ENCODE measurements at places on chromosomes 6 and 20.
A peak's percentile ranks its signal among the peaks of the same experiment; 100 is the strongest.

DNA sequence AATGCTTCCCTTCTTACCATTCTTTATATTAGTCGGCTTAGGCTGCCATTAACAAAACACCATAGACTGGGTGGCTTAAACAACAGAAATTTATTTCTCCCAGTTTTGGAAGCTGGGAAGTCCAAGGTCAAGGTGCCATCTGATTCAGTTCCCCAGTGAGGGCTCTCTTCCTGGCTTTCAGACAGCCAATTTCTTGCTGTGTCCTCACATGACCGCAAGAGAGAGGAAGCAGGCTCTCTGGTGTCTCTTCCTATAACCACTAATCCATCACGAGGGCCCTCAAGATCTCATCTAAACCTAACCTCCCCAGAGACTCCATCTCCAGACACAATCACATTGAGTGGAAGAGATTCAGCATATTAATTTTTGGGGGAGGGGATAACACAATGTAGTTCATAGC is 193.0 kb upstream of the SGK1 start:
- DNase-seq: no peak

- DNase-seq: no peak
Measured at GRCh38 chr6:13488015-13488895, 855 bp upstream of the GFOD1 start.

DNA sequence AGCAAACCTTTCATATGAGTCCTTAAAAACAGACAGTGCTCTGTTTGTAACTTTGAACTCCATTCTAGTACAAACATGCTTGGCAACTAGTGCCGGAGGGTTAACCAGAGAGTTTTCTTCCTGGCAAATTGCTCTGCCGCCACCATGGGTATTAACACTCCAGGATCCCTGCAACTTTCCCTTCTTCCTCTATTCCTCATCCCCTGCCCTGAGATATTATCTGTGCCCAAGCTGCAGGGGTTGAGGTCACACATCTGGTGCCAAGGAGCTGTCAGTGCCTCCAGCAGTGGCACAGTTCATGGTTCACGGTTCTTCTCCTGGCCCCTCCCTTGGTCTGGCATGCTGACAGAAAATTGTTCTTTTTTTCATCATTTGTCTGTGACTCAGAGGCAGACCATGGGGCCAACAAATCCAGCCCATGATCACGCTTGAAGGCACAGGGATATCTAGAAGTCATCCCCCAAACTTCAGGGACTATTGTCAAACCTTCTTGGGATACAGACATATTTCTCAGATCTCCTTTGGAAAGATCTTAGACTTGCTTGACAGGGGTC is 77.5 kb downstream of the ATXN1 start:
- no peak for DNase-seq

- DNase-seq: no peak
Measured at GRCh38 chr6:114267897-114268296, 74.9 kb downstream of the HS3ST5 start.

- DNase-seq: no peak
Measured at GRCh38 chr20:9081423-9081966, 12.6 kb downstream of the PLCB4 start.

- DNase-seq: no peak
Measured at GRCh38 chr6:25100288-25100687, 164.5 kb upstream of the RIPOR2 start.

GRCh38 chr20:42864116-42864515 is 325.6 kb downstream of the PTPRT start:
- no peak for DNase-seq

- DNase-seq: peak; percentile 47
Measured at GRCh38 chr6:133701633-133702331, 187.1 kb upstream of the TCF21 start.

- DNase-seq: no peak
Measured at GRCh38 chr20:22824077-22824476, 211.0 kb upstream of the SSTR4 start.

DNA sequence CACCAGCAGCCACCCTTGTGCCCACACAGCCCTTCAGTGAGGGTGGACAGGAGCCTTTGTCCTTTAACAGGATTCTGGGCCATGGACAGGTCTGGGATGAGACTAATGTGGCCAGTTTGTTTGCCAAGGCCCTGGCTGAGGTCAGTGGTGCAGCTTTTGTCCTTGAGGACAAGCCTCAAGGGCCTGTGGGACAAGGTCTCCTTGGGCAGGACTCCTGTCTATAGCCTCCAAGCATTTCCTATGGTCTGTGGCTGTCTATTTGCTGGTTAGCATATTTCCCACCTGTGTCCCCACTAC is 44.1 kb downstream of the SUN5 start:
- no peak for DNase-seq

DNA sequence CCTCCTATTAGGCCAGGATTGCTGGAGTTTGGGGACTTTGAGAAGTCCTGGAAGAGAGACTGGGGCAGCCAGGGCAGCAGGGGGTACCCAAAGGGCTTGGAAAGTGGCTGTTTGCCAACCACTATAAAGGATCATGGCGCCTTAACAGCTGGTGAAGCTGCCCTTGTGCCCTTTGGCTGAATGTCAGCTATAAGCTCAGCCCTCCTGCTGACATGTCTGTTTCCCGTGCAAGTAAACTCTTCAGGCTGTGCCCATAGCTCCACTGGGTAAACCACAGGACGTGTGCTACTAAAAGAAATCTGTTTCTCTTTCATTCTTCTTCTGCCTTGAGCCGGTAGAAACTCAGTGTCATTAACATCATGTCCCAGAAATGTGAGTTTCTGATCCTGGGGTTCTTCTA is 97.3 kb downstream of the CAP2 start:
- no peak for DNase-seq

DNA sequence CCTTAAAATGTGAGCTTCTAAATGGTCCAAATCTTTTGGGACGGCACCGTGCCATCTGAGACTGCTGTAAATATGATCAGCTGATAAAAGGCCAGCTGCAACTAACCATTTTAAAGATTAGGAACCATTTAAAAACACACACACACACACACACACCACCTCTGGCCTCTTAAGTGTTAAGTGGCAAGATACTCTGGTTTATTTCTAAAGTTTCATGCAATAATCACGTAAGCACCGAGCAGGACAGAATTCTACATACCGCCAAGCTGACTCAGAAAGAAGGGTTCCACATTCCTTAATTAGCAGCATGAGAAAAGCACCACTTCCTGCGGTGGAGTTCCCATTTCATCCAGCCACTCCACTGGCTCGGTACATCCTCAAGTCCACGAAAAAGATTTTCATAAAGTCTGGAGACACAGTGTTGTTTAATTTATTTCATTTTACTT is 17.8 kb upstream of the ZNF217 start:
- peak; percentile 67 for DNase-seq

DNA sequence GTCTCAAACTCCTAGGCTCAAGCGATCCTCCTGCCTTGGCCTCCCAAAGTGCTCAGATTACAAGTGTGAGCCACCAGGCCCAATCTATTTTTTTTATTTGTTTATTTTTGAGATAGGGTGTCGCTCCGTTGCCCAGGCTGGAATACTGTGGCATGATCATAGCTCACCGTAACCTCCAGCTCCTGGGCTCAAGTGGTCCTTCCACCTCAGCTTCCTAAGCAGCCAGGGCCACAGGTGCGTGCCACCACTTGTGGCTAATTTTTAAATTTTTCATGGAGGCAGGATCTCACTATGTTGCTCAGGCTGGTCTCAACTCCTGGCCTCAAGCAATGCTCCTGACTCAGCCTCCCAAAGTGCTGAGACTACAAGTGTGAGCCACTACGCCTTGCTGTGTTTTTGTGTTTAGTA is 9.8 kb downstream of the KIF3B start:
- DNase-seq: no peak

DNA sequence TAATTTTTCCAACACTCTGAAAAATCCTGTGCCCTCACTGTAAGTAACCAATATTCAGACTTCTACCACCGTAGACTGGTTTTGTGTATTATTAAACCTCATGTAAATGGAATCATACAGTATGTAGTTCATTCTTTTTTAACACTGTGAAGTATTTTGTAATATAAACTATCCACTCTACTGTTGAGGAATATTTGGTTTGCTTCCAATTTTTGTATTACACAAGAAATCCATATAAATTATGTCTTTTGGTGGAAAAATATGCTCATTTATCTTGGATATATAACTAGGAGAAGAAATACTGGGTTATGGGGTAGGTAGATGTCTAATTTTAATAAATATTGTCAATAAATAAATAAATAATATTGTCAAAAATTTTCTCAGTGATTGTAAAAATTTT is 116.8 kb downstream of the CHD6 start:
- DNase-seq: no peak

DNA sequence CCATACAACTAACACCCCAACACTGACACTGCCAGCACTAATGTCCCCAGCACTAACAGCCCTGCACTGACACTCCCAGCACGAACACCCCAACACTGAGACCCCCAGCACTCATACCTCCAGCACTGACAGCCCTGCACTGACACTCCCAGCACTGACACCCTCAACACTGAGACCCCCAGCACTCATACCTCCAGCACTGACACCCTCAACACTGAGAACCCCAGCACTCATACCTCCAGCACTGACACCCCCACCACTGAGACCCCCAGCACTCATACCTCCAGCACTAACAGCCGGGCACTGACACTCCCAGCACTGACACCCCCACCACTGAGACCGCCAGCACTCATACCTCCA is 57.2 kb downstream of the ERMARD start:
- no peak for DNase-seq

GRCh38 chr6:149013586-149014344 is 266.9 kb downstream of the UST start:
- no peak for DNase-seq

- no peak for DNase-seq
Measured at GRCh38 chr20:14062786-14063185, 67.5 kb downstream of the MACROD2 start.

GRCh38 chr6:125819535-125820326 is 29.0 kb downstream of the NCOA7 start:
- no peak for DNase-seq

GRCh38 chr6:161370880-161371279 is 97.0 kb upstream of the AGPAT4 start:
- peak; percentile 60 for DNase-seq

- DNase-seq: peak; percentile 82
Measured at GRCh38 chr6:111663692-111664564, 58.2 kb upstream of the TRAF3IP2 start.

DNA sequence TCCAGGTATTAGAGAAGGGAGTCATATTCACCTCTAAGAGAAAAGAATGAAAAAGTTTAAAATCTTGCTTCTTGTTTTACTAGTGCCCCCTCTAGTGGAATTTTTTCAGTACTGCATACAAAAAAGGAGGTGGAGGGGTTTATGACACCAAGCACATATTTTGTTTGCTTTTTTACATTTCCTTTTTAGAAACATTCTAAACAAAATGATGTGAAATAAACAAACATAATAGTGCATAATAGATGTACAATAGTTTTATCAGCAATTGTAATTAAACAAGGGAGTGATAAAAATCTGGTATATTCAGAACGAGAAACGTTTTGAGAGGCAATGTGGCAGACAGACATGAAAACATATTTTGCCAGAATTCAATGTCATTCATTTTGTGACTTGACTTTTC is 111.0 kb upstream of the TFAP2D start:
- DNase-seq: peak; percentile 61

DNA sequence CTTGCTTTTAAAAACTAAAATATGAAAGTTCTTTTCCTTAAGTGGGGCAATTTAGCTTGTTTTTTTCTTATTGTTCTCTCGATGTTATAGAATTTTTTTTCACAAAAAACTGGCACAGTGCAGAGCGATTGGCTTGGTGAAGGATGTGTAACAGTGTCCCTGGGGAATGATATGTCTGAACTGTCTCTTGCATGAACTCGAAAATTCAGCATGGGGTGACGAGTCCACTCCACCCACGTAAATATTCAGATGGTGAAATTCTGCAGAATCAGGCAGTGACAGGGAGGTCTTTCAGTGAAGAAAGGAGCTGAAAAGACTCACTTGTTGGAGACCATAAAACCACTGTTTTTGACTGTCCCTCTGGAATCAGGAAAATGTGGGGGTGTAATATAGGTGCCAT is 505.3 kb downstream of the MMUT start:
- DNase-seq: no peak

DNA sequence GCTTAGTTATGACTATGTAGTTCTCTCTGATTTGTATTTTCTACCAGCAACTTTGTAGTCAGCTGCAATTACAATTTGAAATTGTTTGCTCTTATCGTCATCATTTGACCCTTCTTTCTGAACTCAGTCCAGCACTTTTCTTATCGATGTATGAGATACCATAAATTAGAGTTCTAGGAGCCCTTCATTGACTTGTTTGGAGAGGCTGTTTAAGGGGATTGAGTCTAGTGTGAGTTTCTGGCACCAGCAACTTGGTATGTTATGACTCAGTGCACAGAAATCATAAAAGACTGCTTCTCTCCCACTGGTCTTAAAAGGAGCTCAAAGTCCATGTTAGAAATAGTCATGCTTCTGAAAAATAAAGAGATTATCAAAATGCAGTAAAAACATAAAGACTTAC is 190.3 kb downstream of the TENT5A start:
- DNase-seq: peak; percentile 39

DNA sequence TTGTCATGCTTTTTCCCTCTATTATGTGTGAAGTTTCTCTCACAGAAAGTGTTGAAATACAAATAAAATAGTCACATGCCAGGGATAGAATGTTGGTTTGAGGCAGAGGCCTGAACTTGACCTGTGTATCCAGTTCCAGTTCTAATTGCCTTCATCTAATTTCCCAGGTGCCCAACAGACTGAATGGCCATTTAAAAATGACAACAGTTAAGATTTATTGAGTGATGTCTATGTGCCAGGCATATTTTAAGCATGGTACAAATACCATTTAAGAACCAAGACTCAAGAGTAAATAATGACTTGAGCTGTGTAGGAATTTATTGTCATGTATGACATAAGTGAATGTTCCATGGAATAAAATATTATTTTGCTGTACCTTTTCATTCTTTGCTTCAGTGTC is 87.6 kb upstream of the EMILIN3 start:
- no peak for DNase-seq

DNA sequence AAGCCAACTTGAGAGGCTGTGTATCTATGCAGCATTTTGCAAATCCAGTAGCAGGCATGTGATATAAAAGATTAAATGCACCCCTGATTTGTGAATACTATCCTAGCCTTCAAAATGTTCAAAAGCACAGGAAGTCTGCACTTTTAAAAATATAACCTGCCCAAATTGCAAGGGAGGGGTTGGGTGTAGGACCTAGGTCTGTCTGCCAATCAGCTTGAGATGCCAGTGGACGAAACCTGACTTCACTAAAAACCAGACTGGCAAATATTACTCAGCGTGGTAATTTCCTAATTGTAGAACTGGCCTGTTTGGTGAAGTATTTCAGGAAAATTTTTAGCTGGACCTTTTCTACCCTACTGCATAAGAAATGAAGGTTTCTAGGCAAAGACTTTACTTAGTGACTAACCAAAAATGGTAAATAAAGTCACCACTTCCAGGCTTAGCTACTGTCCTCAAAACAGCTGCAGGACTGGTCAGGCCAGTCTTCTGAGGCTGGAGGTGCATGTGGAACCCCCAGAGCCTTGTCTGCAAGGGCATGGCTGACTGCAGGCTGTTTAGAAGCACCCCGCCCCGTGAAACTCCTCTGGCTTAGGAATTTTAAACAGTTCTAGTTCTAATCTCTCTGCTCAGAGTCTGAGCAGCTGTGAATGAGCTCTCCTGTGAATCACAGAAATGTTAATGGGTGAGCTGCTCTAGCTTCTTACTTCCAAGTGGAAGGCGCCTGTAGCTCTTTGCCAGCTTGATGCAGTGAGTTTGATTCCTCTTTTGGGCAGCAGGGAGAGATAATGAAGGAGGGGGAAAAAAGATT is 104.4 kb upstream of the ESR1 start:
- DNase-seq: no peak

Measured in skin of body (tissue), 3 donors.